Myocyte (in vitro differentiated cells): ENCODE measurements at places on chromosomes 5 and 9. TPM values are rescaled to one million over a fixed set of nuclear protein-coding genes. Genes with fewer than 3 reads are reported as not detected.

The SPINK6 gene
- not detected in 2 replicates for total RNA-seq

The ARAP3 gene
- 0.16 and 0.47 TPM in 2 replicates for total RNA-seq

The C8G gene
- total RNA-seq = 0.88 TPM in 1 of 2 replicates, not detected in the other

The OR1N1 gene
- total RNA-seq = not detected in 2 replicates

The PCDHGC4 gene
- total RNA-seq = 2.0 and 3.6 TPM in 2 replicates

The GABBR2 gene
- total RNA-seq = 0.51 and 0.52 TPM in 2 replicates

The SLCO4C1 gene
- total RNA-seq = 0.05 and 0.29 TPM in 2 replicates

The APC gene
- total RNA-seq = 67.4 and 86.6 TPM in 2 replicates
